ENCODE measurements at places on chromosomes 11 and 22.

DNA sequence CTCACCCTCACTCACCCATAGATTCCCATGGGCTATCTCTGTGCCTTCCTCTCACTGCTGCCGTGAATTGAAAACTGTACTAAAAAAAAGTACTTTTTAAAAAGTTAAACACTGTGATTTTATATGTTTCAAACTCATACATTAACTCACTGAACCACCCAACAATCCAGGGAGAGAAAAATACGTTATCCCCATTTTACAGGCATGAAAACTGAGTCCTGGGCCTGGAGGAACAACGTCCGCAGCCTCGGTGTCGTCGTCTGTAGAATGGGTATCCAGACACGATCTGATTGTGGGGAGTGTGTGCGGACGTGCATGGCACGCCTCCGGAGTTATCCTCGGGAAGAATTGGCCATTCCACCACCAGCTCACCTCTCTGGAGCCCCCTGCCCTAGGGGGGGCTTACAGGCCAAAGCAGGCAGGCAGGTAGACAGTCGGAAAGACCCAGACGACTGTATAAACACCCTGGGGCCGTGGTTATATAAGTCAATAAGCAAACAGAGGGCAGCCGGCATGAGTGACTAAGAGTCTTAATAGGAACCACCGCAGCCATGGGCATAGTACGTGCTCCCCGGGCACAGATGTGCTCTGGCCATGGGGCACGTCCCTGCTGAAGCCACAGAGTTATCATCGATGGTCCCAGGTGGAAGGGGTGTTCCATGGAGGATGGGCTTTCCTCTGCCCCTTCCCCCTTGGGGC lies 7.1 kb upstream of the PDGFB start:
- DNase-seq = no peak

- no peak for DNase-seq
Measured at GRCh38 chr11:17550450-17551346, 3.6 kb downstream of the OTOG start.

DNA sequence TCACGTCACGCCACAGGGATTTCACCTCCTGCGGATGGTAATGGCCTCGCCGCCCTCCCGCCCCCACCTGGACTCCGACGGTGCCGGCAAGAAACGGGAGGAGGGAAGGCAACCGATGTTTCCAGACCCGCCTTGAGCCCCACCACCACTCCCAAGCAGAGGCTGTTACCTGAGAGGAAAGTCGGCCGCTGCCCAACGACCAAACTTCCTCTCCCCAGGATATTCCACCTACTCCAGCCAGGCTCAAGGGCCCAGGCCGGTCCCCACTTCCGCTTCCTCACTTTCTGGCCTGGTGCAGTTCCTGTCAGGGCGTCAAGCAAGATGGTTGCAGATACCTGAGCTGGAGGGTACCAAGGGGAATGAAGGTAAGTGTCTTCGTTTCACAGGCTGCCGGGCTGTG lies at the start of gene ENTHD1:
Gene ENTHD1 (minus strand): TSS at position 235 of the 400 bp plus-strand sequence. CDS start 6,012 bp downstream, outside the sequence.
- no peak for DNase-seq

DNA sequence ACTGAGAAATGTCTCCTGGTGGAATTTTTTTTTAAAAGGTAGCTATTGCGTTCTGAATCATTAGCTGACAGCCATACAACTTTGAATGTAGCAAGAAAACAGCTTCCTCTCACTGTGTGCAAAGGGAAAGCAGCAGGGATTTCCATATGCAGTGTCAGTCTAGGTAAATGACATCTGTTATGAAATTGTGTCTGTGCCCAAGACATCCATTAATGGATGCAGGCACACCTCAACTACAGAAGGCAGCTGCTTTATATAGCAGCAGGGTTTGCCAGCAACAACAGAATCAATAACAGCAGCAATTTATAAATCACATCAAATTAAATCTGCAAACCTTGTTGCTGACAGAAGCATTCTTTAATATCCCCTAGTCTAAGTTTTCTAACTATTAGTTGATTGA lies 745.3 kb upstream of the RAG2 start:
- no peak for DNase-seq

DNA sequence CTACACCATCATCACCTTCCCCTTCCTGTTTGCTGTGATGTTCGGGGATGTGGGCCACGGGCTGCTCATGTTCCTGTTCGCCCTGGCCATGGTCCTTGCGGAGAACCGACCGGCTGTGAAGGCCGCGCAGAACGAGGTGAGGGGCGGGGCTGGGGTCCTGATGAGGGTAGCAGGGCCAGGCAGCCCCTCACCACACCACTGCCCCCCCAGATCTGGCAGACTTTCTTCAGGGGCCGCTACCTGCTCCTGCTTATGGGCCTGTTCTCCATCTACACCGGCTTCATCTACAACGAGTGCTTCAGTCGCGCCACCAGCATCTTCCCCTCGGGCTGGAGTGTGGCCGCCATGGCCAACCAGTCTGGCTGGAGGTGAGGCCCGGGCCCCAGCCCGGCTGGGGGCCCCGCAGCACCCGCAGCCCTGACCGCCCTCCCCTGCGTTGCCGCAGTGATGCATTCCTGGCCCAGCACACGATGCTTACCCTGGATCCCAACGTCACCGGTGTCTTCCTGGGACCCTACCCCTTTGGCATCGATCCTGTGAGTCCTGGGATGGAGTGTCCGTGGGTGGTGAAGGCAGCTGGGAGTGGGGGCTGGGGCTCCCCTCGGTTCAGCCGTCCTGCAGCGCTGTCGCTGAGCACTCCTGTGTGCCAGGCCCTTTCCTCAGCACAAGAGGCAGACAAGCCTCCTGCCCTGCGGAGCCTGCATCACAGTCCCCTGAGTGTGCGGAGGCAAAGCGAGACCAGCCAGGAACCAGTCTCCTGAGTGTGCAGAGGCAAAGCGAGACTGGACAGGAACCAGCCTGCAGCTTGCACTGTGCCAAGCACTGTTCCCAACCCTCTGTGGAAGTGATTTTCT lies 8.8 kb downstream of the TCIRG1 start:
- DNase-seq = no peak

- peak; percentile 97 for DNase-seq
Measured at GRCh38 chr11:1389103-1389931, 417 bp upstream of the BRSK2 start.

- no peak for DNase-seq
Measured at GRCh38 chr11:62315431-62315830, 16.6 kb upstream of the SCGB1D4 start.

GRCh38 chr11:12581416-12581815 lies 92.8 kb upstream of the TEAD1 start:
- no peak for DNase-seq

DNA sequence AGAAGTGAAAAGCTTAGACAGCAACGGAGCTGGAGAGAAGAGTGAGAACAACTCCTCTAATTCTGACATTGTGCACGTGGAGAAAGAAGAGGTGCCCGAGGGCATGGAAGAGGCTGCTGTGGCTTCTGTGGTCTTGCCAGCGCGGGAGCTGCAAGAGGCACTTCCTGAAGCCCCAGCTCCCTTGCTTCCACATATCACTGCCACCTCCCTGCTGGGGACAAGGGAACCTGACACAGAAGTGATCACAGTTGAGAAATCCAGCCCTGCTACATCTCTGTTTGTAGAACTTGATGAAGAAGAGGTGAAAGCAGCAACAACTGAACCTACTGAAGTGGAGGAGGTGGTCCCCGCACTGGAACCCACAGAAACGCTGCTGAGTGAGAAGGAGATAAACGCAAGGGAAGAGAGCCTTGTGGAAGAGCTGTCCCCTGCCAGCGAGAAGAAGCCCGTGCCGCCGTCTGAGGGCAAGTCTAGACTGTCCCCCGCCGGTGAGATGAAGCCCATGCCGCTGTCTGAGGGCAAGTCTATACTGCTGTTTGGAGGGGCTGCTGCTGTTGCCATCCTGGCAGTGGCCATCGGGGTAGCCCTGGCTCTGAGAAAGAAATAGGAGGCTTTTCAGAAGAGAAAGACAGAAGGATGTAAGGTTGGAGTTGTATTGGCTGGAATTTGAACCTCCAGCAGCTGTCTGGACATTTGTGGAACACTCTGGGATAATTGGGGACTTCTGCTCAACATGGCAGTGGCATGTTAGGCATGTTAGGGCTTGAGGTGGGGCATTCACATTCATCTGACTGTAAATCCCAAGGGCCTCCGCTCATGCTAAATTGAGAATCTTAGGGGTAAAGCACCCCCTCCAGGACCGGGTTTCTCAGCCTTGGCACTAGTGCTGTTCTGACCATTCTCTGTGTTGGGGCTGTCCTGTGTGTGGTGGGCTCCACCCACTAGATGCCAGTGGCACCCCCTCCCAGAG lies 47.1 kb downstream of the BID start:
- DNase-seq = no peak

DNA sequence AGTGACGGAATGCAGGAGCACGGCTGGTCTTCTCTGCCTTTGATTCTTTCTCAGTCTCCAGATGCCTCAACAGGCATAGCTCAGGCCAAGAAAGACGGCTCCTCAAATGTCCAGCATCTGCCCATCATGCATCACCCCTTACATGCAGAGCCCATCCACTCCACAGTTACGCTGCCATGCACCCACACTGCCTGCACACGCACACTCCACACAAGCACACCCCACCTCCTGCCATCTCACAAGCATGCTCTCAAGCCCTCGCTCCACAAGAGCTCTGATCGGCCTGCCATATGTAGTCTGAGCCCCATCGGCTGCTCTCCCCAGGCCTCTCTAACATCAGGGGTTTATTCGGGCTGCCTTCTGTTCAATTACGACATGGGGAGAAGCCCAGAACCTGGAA lies 18.8 kb downstream of the SCN4B start:
- no peak for DNase-seq

DNA sequence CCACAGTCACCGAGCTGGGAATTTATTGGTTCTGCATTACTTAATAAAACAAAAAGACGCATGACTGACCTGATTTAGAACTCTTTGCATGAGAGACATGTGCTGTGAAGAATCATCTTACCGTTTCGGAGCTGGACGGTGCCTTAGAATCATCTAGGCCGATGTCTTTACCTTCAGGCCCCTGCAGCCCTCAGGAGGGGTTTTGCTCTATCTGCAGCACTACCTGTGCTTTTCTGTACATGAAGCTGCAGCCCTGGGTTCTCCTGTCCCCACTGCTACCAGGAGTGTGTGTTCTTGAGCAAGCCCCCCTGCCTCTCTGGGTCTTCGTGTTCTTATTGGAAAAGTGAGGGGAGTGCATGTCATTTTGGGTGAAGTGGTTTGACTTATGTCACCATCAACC lies 94.0 kb upstream of the OR4B1 start:
- DNase-seq = no peak

GRCh38 chr22:34975721-34976120 lies 90.2 kb upstream of the ISX start:
- DNase-seq = no peak

DNA sequence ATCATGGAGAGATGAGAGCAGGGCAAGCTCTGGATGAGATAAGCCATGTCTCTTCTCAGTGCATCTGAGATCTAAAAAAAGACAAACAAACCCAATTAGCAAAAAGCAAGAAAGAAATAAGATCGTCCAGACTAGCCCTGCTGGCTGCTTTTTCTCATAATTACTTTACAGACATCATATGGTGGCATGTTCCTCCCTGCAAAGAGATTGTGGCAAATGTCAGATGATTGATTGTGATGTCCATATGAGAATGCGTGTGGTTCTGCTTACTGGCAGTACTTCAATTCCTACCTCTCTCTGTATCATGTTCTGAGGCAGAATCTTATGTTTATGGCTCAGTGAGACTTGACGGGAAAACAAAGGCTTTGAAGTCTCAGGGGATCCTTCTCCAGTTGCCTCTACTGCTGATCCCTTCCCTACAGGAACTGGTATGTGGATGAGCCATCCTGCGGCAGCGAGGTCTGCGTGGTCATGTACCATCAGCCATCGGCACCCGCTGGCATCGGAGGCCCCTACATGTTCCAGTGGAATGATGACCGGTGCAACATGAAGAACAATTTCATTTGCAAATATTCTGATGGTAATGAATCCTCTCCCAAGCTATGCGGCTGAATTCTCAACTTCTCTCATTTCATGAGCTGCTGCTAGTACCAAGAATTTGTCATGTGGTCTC lies 8.8 kb downstream of the LAYN start:
- DNase-seq = no peak

- no peak for DNase-seq
Measured at GRCh38 chr11:77175021-77175842, 47.2 kb downstream of the MYO7A start.

GRCh38 chr11:64996710-64997380 lies at the start of gene BATF2:
Gene BATF2 (minus strand): TSS chr11:64996971. CDS start chr11:64996914, 57 bp downstream.
- DNase-seq = peak; percentile 85

DNA sequence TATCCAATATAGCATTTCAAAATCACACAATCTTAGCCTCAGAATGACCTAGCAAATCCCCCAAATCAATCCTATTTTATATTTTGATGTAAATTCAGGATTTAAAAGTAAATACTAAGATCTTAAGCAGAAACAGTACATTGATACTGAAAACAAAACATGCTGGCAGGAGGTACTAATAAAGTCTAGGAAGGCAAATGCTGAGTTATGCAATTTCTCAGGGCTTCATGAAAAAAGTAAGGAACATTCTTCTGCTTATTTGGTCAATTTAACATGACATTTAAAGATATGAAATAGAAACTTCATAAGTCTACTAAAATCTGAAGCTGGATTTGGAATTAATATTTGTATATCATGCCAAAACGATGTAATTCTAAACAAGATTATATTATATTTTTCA lies 153.3 kb downstream of the SWAP70 start:
- DNase-seq = no peak

DNA sequence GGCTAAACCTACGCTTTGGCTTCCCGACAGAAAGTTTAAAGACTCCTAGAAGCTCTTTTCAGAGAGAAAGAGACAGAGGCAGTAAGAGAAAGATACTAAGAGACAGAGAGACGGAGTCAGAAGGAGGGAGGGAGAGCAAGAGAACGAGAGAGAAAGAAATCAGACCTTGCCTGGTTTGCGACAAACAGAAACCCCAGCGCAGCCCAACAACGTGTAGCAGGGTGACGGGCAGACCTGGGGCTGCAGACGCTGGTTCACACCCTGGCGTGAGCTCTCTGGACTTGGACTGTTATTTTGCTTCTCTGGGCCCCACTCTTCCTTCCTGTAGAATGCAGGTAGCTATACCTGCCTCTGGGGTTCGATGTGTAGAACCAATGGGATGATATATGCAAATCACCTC lies 244.4 kb upstream of the SYN3 start:
- DNase-seq = no peak

GRCh38 chr11:9525116-9525515 lies 48.4 kb upstream of the WEE1 start:
- no peak for DNase-seq

- DNase-seq = peak; percentile 62
Measured at GRCh38 chr11:123183391-123184099, 11.5 kb downstream of the CLMP start.

- DNase-seq = peak; percentile 67
Measured at GRCh38 chr11:82867495-82868082, 32.6 kb downstream of the PRCP start.

- DNase-seq = no peak
Measured at GRCh38 chr11:2194877-2195755, 23.5 kb upstream of the TH start.

- DNase-seq = no peak
Measured at GRCh38 chr11:17609291-17610084, 62.4 kb downstream of the OTOG start.

GRCh38 chr22:38464992-38465672 lies 2.8 kb upstream of the KDELR3 start:
- DNase-seq = no peak

- no peak for DNase-seq
Measured at GRCh38 chr11:65699306-65699705, 12.7 kb upstream of the KAT5 start.

- DNase-seq = no peak
Measured at GRCh38 chr11:41479179-41479578, 19.7 kb upstream of the LRRC4C start.

GRCh38 chr11:85737738-85738137 lies 51.7 kb upstream of the CCDC89 start:
- no peak for DNase-seq

Data from HCEC 1CT (cell line).